ENCODE measurements at places on chromosomes 7 and 10. TPM values are rescaled to one million over a fixed set of nuclear protein-coding genes. Genes with fewer than 3 reads are reported as not detected.
A peak's percentile ranks its signal among the peaks of the same experiment; 100 is the strongest.

PRSS37 gene
- polyA plus RNA-seq: not detected

NXPH1 gene
- not detected for polyA plus RNA-seq

DNA sequence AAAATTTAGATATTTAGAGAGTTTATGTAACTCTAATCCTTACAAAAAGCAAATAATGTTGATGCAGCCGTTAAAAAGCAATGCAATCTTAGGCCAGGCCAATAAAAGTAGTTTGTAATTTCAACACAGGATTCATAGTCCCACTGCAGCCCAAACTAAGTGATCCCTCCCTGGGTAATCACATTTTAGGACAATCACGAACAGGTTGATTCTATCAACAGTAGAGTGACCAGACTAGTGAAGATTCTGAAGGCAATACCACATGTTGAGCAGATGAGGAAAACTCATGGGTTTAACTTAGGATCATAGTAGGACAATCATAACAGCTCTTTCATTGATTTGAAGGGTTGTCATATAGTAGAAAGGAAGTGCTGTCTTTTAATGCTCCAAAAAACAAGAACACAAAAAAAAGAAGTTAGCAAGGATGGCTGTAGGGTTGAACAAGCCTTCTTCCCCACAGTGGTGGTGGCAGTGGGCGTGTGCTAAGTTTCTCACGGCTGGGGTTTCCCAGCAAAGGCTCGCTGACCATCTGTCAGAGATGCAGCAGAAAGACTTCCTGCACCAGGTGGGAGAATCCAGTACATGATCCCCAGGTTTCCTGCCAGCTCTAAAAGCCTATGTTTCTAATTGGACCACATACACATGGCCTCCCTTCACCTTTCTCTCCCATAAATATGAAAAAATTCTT is 212.2 kb downstream of the CHRM2 start:
- DNase-seq: no peak

GRCh38 chr10:49679480-49679893 is at the start of gene C10orf53:
Gene C10orf53, plus strand, starts transcription at chr10:49679651. Its CDS starts 47 bp downstream, at chr10:49679698.
- peak; percentile 4 for DNase-seq

DNA sequence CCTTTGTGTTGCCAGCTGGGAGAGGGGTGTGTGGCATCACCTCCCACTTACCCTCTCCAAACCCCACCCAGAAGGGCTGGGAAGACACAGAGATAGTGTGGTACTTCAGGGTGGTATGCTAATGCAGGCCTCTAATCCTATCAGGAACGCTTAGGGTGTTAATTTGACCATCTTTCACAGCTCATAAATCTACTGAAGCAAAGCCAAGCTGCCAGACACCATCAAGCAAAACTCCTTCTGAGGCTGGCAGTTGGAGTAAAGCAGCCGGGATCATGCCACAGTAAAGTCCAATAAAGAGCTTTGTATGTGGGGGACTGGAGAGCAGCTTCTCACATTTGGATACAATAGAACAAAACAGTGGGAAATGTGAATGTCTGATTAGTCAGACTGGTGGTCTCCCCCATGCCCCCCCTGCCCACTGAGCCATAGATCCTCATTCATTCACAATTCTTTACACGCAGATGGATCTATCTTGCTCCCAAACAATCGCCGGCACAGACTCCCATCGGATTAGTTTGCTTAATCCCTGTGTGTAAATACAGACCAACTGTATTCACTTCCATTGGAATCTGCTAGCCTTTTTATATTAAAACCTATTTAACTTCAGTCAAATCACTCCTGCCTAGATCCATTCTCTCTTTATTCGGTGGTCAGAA is 29.6 kb downstream of the FGFBP3 start:
- DNase-seq: no peak
